ENCODE measurements at places on chromosomes 1 and 21. TPM values are rescaled to one million over a fixed set of nuclear protein-coding genes. Genes with fewer than 3 reads are reported as not detected.

The CHODL gene
- polyA plus RNA-seq = 2.3 TPM

The ZNF697 gene
- 0.25 TPM for polyA plus RNA-seq

The RAP1A gene
- 18.3 TPM for polyA plus RNA-seq

The TRPM2 gene
- polyA plus RNA-seq = not detected

The AADACL3 gene
- not detected for polyA plus RNA-seq

The CR1 gene
- polyA plus RNA-seq = not detected

The GNAT2 gene
- not detected for polyA plus RNA-seq

The NOC2L gene
- polyA plus RNA-seq = 95.4 TPM

All from cardiac muscle cell (in vitro differentiated cells and primary cell).